Activated effector memory CD4-positive, alpha-beta T cell treated with anti-CD3 and anti-CD28 coated beads, Interleukin-2, amount 50 U/mL, for 16 hours (primary cell): ENCODE measurements at places on chromosomes 6 and 20.

- no peak for DNase-seq
Observed at GRCh38 chr6:55812509-55812908, 62.9 kb downstream of the BMP5 start.

DNA sequence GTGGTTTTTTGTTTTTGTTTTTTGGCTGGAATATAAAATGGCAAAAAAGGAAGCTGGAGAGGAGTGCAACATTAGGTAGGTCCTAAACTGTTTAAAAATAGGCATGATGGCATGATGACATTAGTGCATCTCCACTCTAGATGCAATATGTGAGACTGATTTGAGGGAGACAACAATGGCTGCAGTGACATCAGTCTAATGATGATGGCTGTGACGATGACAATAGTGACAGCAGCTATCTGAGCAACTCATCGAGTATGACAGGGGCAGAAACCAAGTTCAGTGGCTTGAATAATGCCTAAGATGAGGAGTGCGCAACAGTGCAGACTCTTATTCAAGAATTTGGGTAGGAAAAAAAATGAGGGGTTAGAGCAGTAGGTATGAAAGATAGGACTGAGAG lies 82.0 kb downstream of the HS3ST5 start:
- no peak for DNase-seq

DNA sequence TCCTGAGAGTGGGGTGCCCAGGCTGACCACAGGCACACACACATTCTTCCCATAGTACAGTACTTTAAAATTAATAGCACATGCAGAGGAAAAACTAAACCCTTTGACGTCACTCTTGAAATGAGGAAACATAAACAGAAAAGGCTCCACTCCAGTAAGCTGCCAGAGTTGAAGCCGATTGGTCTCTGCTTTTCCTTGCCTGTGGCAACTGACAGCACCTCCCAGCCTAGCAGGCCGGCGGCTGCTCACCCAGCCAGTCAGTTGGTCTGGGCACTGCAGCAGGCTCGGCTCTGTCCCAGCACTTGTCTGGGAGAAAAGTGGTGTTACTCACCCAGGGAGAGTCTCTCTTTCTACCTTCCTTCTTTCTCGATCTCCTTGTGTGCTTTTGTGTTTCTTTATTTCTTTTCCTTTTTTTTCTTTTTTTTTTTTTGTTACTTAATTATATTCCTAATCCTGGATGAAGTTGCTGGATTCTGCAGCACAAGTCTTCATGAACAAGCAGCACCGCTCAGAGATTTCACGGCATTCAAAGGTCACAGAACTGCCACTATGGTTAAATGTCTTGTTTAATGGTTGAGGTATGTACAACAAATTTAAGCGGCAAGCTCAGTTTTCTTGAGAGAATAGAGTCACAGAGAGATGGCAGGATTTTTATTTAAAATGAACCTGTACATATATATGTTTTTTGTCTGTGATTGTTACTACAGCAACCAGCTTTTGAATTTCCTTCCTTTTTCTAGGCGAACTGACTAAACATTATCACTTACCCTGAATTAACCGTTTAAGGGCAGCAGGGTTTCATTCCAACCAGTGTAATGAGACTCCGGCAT lies at the start of gene PDE7B:
TSS of gene PDE7B (plus strand) at position 260 of the 830 bp plus-strand sequence.
- peak; percentile 71 for DNase-seq

- DNase-seq, result no peak
Observed at GRCh38 chr6:33786736-33787135, 2.2 kb downstream of the LEMD2 start.

DNA sequence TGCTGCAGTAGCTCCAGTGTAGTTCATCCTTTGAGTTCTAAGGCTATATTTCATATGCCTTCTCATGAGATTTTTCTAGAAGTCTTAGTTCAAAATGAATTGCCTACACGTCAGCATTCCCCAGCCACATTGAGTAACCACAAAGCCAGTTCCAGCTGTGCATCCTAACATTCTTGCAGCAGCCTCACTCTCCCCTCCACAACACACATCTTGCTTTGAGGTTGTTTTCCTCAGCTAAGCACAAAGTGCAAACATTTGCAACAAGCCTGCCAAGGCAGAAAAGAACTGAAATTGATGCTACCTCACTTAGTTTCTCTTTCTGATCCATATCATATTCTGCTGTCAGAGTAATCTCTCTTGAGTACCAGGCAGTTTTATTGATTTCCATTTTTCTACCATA lies 160.7 kb upstream of the KCNQ5 start:
- DNase-seq, result no peak

GRCh38 chr6:20183706-20184105 lies 28.6 kb downstream of the MBOAT1 start:
- no peak for DNase-seq
